ENCODE measurements at places on chromosomes 6 and 20.

DNA sequence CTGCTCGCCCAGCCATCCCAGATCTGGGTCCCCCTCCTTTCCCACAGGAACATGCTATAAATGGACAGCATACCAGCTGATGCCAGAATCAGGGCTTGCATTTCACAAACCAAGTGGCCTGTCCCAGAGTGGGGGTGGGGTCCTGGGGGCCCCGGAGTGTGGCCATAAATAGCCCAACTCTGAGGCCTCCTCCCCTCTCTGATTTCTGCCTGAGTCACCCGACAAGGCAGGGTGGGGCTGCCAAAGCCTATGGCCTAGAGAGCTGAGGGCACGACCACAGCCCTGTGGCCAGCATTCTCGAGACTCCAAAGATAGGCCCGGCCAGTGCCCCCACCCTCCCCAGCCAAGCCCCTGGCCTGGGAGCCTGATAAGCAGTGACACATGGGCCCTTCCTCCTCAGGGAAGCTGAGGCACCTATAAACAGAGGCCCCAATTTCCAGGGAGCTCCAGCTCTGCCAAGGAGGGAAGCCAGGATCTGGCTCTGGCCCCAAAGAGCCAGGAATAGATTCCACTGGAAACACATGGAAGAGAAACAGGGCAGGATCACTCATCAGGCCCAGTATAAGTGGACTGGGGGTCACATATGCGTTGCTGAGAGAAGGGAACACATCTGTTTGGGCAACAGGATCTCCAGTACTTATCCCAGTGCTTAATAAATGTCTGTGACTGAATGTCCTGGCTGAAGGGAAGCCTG, 20.3 kb downstream of the SNTA1 start:
- no peak for DNase-seq

GRCh38 chr6:105259913-105260889, 80.4 kb upstream of the POPDC3 start:
- DNase-seq, result no peak

DNA sequence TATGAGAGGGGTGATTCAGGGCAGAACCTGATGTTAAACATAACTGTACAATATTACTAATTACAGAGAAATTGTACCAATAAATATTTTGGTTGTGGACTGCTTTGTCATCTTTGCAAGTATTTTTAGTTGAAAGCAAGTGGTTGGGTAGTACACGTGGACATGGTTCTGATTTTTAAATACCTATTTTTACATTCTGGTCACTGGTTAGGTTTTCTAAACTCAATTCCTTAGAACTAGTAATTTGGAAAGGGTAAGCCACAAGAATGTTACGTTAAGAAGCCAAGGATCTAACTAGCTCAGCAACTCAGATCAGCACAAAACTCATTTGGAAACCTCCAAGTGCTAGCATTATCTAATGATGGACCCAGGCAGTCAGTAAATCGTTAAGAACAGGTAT, 2.7 kb downstream of the EPB41L2 start:
- DNase-seq, result no peak

DNA sequence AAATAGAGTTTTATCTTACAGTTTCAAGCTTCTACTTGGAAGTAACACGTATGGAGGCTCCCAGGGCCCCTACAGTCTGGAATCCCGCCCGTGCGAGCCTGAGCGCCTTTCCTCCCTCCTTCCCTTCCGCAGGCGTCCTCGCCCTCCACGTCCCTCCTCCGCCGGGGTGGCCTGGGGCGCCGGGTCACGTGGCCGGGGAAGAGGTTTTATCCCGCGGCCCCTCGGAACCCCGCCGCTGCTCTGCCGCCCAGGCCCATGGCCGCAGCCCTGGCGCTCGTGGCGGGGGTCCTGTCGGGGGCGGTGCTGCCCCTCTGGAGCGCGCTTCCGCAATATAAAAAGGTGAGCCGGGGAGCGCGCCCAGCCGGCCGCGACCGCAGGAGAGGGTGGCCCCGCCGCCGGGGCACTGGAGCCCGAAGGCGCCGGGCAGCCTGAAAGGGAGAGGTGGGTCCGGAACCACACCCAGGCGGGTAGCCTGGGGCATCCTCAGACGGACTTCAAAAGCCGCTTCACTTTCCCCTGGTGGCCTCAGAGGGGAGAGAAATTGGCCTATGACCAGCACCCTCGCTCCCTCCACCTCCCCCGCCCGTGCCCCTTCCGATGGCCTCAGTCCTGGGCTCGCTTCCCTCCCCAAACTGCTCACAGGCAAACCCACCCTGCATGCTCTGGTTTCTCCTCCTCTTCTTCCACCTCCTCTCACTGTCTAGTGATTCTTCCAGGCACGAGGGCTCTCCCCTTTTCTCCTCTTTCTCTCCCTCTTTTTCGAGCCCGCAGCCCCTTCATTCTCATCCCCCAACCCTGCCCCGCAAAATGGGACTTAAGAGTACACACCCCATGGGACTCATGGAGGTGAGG, at the start of gene CLPSL2:
Gene CLPSL2, plus strand, starts transcription at position 235 of the 852 bp plus-strand sequence. Its CDS starts 21 bp downstream, at position 256.
- DNase-seq, result no peak

DNA sequence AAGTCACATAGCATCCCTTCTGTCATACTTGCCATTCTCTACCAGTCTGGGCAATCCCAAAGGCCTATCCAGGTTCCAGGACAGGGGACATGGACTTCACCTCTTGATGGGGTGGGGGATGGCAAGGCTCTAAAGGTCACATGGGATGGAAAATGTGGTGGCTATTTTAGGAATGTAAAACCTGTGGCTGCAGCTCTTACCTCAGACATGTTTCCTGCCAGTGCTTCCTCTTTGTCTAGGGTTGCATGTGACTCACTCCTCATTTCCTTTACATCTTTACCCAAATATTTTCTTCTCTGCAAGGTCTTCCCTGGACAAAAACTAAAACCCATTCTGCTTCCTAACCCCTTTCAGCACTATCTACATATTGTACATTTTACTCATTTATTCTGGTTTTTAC, 135.7 kb downstream of the BTBD3 start:
- DNase-seq, result no peak

GRCh38 chr6:72348926-72349325, 272.9 kb upstream of the KCNQ5 start:
- DNase-seq, result no peak

GRCh38 chr6:5141046-5141445, 55.9 kb downstream of the PPP1R3G start:
- no peak for DNase-seq

DNA sequence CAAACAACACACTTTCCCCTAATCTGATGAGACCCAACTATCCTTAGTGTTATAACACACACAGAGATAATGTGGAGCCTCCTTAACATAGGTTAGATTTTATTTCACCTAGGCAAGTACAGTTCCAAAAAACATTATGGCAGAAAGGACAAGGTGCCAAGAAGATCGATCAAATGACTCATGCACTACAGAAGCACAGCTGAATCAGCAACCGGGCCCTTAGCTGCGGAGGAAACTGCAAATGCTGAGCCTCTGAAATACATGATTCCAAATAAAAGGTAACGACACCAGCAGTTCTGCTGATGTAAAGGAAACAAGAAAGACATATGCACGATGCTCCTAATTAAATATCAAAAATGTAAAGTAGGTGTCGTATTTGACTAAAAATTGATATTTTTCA, 19.9 kb upstream of the MUC21 start:
- DNase-seq, result no peak

- no peak for DNase-seq
Observed at GRCh38 chr6:168383062-168383854, 57.7 kb upstream of the SMOC2 start.

DNA sequence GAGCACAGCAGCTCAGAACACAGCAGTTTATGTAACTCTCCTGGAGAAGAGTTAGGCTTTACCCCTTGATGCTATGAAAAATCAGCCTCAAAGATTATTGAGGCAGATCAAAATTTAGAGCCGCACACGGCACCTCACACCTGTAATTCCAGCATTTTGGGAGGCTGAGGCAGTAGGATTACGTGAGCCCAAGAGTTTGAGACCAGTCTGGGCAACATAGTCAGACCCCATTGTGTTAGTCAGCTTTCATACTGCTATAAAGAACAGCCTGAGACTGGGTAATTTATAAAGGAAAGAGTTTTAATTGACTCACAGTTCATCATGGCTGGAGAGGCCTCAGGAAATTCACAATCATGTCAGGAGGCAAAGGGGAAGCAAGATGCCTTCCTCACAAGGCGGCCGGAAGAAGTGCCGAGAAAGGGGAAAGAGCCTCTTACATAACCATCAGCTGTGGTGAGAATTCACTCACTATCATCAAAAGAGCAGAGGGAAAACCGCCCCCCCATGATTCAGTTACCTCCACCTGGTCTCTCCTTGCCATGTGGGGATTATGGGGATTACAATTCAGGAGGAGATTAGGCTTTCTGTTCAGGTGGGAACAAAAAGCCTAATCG, 87.7 kb downstream of the SGK1 start:
- no peak for DNase-seq

DNA sequence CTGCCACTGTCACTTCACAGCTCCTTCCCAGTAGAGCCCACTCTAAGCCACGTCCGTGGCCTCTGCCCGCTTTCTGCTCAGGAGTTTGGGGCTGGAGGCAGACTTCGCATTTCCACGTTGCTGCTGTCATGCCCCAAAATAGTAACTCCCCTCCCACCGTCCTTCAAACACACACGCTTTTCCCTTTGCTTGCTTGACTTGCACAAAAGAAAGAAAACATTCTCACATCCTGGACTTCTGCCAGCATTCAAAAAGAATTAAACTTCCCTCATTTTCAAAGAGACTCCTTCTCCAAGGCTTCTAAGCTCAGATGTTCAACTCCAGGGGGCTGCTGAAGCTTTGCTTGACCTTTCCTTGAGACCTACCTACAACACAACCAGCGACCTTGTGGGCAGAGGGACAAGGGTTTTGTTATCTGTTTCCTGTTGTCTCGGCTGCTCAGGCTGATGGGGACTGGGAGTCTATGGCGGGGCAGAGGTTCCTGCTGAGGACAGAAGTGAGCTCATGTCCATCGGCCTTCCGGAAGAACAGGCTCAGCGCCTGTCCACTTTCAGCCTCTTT, 263.8 kb upstream of the FOXQ1 start:
- no peak for DNase-seq

DNA sequence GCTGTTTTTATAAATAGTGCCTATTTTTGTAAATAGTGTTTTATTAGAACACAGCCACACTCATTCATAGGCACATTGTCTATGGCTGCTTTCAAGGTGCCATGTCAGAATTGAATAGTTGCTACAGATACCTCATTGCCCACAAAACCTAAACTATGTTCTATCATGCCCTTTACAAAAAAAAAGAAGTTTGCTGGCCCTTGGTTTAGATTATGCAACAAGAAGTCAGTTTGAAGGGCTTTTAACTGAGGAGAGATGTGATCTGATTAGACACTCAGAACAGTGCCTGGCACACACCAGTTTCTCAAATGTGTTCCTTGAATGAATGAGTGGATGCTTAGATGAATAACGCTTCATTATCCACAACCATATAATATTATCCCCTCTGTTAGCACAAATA, 366.1 kb downstream of the MAFB start:
- DNase-seq, result no peak

GRCh38 chr6:129539032-129539431, 170.9 kb downstream of the ARHGAP18 start:
- no peak for DNase-seq

- DNase-seq, result no peak
Observed at GRCh38 chr20:39112178-39112743, 150.1 kb downstream of the DHX35 start.

GRCh38 chr20:20706285-20706684, 6.2 kb downstream of the RALGAPA2 start:
- DNase-seq, result no peak

- DNase-seq, result no peak
Observed at GRCh38 chr6:46091080-46091478, 38.7 kb upstream of the ENPP4 start.

DNA sequence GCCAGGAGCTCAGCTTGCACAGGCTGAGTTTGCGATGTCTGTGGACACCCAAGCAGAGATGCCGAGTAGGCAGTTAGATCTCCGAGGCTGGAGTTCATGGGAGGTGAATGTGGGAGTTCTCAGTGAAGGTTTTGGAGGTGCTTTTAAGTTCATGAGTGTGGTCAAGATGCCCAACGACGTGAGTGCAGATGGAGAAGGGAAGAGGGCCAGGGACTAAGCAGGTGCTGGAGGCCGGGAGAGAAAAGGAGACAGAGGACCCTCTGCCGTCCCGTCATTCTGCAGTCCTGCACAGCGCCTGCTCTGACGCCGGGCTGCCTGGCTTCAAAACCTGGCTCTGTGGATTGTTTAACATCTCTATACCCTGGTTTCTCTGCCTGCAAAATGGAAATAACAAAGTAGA, 15.5 kb downstream of the ITPR3 start:
- no peak for DNase-seq

GRCh38 chr6:150276937-150277742, 91.7 kb upstream of the IYD start:
- DNase-seq, result no peak

DNA sequence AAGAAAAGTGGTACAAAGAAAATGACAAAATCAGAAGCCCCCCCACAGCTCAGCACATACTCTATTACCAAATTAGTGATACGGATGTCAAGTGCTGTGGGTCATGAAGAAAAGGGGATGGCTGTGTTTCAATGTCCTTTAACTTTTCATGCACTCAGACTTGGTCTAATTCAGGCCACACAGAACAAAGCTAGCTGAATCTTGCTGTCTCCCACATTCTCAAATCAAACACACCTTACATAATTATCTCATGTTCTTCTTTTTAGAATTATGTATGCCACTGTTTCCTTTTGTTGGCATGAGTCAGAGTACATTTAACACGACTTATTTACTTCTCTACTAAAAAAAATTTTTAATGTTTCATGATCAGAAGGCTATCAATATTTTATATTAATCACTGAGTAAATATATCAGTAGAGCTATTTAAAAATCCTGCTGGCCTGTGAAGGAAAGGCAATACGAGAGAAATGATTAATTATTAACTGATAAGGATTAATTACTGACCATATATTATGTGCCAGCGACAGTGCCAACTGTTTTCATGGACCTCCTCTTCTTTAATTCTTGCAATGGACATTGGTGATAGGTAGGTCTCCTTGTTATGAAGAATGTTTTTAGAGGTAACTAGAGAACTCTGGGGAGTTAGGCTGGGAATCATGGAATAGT, 596.5 kb upstream of the AGPAT4 start:
- no peak for DNase-seq

- DNase-seq, result no peak
Observed at GRCh38 chr6:17098538-17098937, 3.3 kb upstream of the STMND1 start.

DNA sequence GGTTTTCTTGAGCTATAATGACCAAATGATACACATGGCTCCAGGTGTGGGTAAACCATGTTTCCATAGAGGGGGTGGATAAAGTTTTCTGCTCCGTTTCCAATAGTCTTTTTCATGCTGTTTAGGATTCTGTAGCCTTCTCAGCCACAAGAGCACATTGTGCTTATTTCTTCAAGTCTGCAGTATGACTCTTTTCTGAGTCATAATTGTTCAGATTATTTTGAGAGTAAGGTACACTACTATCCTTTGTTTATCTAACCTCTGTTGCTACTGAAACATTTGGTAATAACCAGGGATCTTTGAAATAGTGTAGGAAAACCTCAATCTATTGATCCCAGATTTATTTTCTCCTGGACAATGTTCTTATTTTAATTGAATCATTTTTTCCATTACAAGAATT, 247.9 kb upstream of the BMP2 start:
- DNase-seq, result no peak

Data from CD8-positive, alpha-beta memory T cell (primary cell).